H7 (cell line): ENCODE measurements at places on chromosomes 6 and 20. TPM values are rescaled to one million over a fixed set of nuclear protein-coding genes. Genes with fewer than 3 reads are reported as not detected.

GRCh38 chr6:29679962-29680361, 990 bp downstream of the ZFP57 start:
- no peak for DNase-seq

DNA sequence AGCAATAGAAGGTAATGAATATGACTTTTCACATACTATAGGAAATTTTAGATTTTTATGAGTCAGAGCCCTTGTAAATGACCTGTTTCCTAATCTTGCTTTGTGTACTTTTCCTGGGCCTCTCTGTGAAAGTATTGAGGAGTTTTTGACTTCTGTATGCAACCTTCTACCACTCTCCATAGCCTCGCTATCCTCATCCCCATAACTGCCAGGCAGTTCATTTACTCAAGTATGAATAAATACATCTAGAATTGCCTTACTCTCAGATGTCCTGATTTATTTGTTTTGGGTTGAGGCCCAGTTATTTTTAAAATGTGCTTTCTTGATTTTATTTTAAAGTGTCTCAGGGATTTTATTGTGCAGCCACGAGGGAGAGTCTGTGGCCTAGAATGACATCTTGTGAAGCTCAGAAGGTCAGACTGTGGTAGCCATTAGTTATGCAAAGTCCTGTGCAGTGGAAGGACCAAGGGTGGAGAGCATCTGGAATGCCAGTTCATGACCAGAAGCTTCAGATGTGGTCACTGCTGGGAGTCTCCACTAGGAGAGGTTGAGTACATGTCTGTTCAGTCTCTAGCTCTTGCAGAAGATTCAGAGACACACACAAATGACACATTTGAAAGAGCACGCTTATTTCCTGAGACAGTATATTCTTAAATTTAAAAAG, 346.2 kb upstream of the IMPG1 start:
- DNase-seq, result no peak

DNA sequence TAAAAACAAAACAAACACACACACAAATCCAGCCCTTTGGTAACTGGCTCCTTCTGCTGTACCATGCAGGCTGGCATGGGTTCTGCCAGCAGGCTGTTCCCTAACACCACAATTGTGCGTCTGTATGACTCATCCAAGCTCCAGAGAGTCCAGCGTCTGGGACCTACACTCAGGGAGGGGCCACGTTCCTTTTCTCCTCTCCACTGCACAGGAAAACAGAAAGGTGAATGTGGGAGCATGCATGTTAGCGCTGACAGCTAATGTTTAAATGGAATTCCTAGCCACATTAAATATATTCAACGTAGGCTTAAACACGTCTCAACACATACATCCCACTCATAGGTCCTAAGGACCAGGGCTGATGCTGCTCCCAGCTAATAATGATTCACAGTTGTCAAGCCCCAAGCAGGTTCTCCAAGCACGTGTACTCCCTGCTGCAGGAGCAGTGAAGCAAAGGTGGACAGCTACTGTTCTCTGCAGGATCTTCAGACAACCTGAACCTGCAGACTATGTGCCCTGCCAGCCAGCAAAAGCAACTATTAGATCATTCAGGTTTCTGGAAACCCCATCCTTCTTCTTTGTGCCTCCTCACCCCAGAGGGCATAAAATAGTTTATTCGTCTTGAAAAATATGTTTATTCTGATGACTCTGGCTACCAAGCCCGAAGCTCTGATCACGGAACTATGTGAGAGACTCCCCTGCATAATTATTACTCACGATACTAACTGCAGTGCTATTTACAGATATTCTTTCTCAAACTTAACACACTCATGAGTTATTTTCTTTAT, 20.9 kb downstream of the MAP1LC3A start:
- DNase-seq, result no peak

DNA sequence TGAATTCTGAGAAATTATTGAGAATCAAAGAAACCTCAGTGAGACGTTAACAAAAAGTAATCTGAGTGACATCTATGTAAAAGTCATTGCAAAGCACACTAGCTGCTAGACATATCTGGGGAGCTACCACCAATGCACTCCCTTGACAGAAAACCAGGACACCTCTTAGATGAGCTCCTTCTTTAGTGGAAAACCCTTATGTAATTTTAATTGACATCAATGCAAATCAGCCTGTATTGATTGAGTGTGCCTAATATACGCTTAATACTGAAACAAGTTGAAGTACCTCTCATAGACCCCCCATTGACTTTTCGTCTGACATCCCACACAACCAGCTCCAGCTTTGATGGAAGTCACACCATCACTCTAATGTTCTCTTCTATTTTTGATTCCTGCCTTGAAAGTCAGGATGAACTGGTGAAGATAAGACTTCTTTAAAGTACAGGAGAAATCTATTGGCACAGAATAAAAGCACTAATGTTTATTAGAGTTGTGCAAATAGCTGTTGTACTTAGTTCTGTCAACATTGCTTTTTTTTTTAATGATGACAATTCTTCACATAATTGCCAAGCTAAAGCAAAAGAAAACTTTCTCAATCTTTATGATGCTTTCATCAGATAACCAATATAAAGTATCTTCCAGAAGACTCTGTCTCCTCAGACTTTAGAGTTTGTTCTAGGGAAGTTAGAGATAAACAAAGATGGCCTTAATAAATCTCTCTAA, 98.0 kb upstream of the FAM8A1 start:
- no peak for DNase-seq

DNA sequence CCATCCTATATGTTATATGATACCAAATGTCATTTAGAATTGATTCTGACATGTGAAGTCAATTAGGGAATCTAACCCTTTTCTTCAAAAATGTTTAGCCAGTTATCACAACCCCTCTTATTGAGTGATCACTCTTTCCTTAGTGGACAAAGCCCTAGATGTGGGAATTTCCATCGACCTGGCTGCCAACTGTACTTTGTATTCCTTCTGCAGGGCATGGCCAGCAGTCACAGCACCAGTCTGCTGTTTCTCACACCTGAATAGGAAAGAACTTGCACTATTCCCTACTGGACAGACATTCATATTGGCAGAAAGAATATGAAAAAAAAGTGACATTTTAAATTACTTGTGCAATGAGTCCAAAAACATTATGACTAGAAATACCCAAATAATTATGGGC, 271.0 kb downstream of the PACRG start:
- no peak for DNase-seq

CLPSL1 gene
- not detected in 2 replicates for total RNA-seq
